GM12892 (cell line): ENCODE measurements at places on chromosomes 6 and 20.

- no peak for DNase-seq
These were observed 73.6 kb upstream of the ADTRP start for GRCh38 chr6:11852061-11852651.

- no peak for DNase-seq
These were observed 19.0 kb downstream of the TUBB2A start for GRCh38 chr6:3138341-3138740.

GRCh38 chr6:36702656-36703055 is 5.0 kb downstream of the RAB44 start:
- DNase-seq: no peak

GRCh38 chr6:150255840-150256239 is 113.0 kb upstream of the IYD start:
- no peak for DNase-seq

- no peak for DNase-seq
These were observed 36.3 kb upstream of the ZFAND3 start for GRCh38 chr6:37783025-37783855.

- DNase-seq: no peak
These were observed 40.9 kb upstream of the SMOC2 start for GRCh38 chr6:168400037-168400436.

DNA sequence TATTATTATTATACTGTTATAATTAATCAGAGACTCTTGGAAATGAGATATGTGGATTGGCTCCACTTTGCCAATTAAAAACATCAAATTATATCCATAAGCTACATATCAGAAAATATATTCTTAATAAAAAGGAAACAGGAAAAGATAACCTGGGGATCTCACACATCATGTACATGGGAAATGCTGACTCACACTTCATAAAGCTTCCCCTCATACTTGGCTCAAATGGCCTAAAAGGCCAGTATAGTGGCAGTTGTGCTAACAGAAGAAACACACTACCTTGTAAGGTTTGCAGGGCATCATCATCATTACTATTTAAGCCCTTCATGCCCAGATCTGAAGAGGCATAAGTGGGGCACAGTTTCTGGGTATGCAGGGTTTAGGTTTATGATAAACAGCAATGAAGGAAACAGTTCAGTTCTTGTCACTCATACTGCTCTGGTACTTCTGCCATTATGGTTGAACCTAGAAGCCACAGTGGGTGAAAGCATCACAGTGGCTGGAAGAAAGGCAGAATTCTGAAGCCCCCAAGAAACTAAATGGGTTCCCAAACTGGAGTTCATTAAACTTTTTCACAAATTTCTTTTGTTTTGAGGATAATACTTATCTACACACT is 60.6 kb downstream of the BTBD9 start:
- DNase-seq: no peak

DNA sequence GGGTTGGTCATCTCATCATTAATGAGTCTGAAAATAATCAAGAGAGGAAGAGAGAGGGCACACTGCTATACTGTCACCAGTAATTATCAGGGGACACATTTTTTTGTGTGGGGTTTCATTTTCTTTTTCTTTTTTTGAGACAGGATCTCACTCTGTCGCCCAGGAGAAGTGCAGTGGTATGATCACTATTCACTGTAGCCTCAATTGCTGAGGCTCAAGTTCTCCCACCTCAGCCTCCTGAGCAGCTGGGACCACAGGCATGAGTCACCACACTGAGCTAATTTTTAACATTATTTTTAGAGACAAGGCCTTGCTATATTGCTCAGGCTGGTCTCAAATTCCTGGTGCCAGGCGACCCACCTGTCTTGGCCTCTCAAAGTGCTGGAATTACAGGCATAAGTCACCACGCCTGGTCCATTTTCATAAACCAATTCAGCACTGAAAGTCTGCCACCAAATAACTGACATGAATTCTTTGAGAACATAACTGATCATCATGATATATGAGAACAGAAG is 43.3 kb downstream of the EPHA7 start:
- DNase-seq: no peak

DNA sequence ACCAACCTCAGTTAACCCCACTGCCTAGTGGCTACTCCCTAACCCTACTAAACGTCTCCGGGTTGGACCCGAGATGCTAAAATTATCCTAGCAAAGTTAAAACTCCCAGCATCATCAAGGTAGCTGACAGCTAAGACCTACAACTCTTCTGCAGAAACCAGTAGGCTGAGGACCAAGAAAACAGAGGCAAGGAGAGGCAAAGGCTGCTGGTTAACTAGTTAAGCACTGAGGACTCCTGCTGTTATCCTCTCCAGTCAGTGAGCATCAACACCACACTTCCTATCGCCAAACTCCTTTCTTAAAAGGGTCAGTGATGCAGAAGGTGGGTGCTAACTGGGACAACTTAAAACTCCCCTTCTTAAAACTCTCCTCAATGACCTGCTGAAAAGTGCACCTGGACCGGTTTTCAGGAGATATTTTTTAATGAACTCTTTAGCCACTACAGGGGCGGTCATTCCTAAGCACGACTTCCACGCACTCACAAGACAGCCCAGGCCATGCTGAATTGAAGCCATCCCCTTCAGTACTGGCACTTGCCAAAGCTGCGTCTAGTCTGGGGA is 1.7 kb downstream of the TRERF1 start:
- DNase-seq: no peak
